ENCODE measurements at places on chromosomes 13 and 19.

DNA sequence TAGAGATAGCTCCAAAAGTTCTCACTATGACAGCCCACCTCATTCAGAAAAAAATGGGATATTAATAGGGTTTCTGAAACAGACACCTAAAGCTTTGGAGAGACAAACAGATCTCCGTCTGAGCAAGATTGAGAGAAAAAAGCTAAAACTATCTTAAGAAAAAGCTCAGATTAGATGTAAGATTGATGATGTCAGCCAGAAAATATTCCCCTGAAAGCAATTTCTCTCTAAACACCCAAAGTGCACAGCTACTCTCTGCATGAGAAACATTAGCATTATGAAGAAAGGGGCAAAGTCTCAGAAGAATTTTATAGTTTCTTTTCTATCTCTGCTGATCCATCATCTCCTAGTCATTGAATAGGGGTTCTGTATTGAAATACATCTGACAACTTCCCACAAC lies 148.9 kb downstream of the ZNF737 start:
- DNase-seq = no peak

GRCh38 chr13:25354377-25354776 lies 17.4 kb upstream of the ATP8A2 start:
- no peak for DNase-seq

- DNase-seq = no peak
These were observed 90.5 kb downstream of the ZNF708 start for GRCh38 chr19:21238670-21239069.

DNA sequence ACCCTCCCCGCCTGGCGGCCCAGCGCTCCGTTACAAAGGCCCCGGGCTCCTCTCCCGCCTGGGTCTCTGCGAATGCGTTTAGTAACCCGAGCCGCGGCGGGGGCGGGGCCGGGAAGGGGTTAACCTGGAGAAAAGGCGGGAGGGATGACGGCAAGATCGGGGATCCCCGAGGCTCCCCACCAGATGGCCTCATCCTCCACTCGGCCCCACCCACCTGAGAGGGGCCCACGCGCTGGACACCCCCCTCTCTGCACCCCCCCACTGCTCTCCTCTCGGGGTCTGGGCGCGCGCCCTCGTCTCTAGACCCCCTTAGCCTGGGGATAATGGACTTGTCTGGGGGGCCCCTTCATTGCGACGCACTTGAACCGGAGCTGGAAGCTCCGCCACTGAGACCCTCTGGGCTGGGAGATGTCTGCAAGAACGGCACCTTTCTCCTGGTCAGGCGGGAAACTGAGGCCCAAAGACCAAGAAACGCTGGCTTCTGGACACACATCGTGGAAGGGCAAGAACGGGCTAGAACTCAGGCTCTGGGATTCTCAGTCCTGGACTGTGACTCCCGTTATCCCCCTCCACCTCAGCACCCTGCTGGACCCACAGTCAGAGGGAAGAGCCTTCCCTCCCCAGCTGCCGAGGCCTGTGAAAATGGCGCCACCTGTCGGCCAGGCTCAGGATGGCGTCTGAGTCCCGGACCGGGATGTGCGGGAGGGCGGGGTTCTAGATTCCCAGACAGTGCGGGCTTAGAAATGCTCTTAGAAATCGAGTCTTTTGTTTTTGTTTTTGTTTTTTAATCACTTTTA lies 2.9 kb upstream of the LTBP4 start:
- DNase-seq = peak; percentile 79

DNA sequence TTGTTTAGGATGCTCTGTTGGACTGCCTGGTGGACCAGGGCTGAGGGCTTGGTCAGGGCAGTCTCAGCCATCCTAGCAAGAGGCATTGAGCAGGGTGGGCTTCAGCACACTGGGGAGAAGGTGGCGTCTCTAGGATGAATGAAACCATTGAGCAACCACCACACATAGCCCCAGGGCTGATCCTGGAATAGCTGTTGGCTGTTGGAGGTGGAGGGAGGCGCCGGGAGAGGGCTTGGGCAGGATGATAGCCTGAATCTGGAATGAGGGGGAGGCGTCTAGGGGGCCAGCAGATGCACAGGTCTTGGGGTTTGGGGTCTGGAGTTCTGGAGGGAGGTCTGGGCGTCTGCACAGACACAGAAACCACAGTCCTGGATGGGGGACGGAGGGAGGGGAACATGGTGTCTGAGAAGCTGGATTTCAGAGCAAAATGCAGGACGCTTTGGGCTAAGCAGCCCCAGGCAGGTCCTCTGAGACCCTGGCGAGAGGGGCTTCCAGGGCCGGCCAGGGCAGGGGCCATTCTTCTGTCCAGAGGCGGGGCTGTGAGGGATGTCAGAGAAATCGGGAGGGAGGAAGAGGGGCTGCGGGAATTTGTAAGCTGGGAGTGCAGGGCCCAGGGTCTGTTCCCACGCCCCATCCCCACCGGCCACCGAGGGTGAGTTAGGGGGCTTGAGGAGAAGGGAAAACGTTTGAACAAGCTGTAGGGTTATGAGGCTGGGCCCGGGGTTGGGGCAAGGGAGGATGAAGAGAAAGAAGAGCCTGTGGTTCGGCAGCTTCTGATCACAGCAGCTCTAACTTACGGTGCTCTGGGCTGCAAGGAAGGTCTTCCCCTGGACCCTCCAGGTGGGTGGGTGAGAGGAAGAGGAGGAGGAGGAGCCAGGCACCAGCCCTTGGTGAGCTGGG lies 5.2 kb downstream of the TRAPPC5 start:
- no peak for DNase-seq

DNA sequence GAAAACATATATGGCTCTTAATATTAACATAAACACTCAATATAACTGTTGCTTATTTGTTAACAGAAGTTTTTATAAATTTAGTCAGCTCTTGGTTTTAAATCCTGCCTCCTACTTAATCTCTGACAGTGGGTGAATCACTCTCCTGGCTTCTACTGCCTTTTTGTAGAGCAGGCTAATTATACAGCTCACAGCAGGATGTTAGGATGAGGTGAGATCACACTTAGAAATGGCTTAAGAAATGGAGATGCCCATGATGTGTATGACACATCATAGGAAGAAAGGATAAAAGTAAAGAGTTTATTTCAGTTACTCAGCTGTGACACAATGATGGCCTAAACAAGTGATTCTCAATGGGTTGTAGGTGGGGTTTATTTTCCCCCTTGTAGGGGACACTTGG lies 345.6 kb downstream of the SPRY2 start:
- DNase-seq = no peak

- DNase-seq = no peak
These were observed 20.0 kb downstream of the CAPS start for GRCh38 chr19:5934069-5934401.

DNA sequence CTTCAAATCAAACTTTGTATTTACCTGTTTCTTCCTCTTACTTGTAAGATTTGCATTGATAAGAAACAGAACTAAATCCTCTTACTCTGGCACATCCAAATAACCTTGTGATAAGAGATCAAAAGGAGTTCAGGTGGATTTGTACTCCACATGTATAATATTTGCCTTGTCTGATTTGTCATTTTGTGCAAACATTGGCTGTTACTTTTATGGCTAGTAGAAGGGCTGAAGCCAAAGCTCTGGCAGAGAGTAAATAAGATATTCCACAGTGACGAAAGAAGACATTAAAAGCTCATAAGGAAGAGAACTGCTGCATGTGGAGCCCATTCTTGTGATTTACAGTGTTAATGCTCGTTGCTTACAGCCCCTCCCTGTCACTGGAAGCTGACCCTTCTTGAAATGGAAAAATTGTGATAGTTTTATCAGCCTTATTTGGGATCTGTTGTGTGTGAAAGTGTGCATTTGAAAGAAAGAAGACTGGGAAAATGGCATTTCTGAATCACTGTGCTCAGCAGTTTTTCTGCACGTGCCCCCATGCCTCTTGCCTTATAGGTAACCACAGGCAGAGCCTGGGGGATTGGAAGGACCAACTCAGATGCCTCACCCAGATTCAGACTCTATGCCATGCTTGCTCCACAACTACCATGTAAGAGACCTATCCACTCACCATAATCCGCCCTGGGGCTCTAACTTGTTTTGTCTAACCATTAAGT lies 68.2 kb downstream of the OXGR1 start:
- no peak for DNase-seq

GRCh38 chr13:38902551-38902950 lies 88.1 kb downstream of the STOML3 start:
- no peak for DNase-seq

- no peak for DNase-seq
These were observed 26.7 kb downstream of the WDR62 start for GRCh38 chr19:36081385-36081784.

- no peak for DNase-seq
These were observed 49.6 kb upstream of the EBPL start for GRCh38 chr13:49740870-49741269.

DNA sequence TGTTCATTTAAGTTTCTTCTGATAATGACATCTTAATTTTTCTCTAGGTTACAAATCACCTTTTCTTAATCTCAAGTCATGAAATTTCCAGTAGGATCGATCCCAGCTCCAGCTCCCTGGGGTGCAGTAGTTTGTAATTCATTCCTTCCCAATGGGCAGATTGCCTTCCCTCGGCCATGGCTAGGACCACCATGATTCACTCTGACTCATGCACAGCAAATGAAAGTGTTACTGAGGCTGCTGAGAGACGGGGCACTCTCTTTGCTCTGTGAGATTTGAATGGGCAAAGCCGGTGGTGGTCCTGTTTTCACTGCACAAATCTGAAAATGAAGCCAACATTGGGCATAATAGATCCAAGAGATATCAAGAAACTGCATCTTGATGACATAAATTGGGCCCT lies 202.8 kb upstream of the IRS2 start:
- DNase-seq = peak; percentile 80

GRCh38 chr13:93853912-93854311 lies 625.6 kb downstream of the DCT start:
- DNase-seq = no peak

DNA sequence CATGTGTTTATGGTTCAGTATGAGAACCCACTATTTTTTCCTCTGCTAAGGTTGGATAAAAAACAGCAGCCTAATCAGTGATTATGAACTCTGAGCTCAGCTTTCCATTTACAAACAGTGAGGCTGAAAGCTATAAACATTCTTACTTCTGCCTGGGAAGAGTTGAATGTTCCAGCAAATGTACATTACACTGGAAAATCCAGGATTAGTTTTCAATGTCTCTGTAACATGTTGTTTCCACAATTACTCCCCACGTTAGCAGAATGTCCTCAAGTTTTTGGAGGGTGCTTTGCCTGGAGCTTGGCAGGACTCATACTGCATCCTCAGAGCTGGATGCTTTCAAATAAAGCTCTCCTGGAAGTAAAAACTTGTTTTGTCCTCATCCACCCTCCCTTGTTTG lies 150.4 kb downstream of the POSTN start:
- DNase-seq = no peak

DNA sequence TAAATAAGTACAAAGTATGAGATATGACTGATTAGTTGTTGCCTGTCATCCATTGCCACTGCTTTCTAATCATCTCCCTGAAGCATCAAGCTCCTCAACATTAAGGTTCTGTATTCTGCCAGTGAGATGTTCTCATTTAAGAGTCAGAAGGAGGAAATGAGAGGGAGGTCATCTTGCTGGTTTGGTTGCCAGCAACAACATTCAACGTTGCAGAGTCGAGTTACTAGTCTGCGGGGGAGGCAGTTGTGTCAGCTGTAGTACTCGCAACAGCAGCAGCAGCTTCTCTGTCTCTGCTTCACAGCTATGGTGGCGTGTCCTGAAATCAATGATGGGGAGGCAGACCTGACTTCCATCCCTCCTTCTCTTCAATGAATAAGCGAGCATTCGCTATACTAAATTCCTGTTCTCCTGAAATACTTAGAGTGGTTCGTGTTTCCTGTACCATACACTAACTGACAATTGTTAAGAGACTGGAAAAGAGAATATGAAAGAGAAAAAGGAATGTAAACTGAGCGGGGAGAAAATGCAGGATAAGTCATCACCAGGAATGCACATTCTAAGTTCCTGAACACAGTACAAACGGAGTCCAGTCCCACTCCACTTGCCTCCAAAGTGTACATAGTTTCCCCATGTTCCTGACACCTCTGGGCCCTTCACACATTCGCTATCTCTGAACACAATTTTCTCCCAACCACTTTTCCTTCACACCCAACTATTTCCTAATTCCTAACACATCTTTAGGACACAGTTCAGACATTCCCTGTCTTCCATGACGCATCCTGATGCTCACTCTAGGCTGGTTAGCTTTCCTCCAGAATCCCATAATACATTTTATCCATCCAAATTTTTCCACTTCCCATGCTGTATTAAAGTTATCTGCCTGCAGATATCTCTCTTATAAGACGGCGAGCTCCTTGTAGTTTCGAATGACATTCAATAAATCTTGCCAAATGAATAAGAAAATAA lies 263.0 kb downstream of the KLF12 start:
- no peak for DNase-seq

DNA sequence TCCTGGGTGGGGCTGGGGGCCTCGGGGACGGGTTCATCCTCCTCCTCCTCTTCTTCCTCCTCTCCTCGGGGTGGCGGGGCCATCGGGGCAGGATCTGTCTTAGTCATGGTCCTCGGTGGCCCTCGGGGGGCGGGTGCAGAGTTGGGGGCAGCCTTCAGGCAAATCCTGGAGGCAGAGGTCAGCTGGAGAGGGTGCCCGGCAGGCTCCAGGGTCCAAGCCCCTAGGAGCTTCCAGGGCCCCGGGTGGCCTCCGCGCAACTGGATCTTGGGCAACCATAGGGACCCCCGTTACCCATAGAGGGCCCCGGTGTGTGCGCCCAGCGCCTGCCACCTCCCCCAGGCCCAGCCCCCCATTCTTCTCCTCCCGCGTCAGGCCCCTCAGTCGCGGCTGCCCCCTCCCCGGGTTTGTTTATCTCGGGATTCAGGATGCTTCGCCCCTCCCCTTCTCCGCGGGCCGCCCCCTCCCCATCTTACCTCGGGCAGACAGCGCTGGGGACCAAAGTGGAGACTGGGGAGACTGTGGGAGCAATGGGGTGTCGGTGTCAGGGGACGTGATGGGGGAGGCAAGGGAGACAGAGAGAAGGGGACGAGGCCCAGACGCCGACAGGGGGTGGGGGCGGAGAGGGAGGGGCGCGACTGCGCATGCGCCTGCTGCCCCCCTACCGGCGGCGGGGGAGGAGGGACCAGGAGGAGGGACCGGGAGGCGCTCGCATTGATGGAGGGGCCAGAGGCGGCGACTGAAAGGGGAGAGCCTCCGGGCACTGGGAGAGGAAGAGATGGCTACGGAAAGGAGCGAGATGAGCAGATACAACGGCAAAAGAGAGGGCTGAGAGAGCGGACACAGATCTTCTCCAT lies at the start of gene CLIP3:
CLIP3 (minus strand) TSS at position 623 of the 854 bp plus-strand sequence; CDS start at position 107, 516 bp downstream.
- peak; percentile 56 for DNase-seq

GRCh38 chr13:43783820-43784219 lies 3.0 kb downstream of the ENOX1 start:
- no peak for DNase-seq

DNA sequence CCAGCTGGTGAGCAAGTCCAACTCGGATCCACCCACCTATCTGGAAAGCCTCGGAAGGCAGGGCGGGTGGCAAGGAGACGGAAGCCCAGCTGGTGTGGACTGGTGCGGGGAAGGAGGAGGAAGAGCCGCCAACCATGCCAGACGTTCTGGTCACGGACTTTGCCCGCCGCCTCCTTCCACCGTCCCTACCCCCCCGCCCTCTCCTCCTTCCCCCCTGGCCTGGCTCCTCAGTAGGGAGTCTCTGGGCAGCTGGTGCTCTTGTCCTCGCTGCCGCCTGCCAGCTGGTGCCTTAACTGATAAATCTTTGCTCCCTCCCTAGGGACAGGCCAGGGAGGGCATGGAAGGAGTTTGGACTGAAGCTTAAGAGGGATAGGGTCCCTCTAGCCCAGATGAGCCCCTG lies 4.8 kb downstream of the SYNGR4 start:
- no peak for DNase-seq

Measured in T1000 (cell line).